Heart left ventricle (tissue), 16 donors: ENCODE measurements at places on chromosomes 2 and 18. TPM values are rescaled to one million over a fixed set of nuclear protein-coding genes. Genes with fewer than 3 reads are reported as not detected.

DNA sequence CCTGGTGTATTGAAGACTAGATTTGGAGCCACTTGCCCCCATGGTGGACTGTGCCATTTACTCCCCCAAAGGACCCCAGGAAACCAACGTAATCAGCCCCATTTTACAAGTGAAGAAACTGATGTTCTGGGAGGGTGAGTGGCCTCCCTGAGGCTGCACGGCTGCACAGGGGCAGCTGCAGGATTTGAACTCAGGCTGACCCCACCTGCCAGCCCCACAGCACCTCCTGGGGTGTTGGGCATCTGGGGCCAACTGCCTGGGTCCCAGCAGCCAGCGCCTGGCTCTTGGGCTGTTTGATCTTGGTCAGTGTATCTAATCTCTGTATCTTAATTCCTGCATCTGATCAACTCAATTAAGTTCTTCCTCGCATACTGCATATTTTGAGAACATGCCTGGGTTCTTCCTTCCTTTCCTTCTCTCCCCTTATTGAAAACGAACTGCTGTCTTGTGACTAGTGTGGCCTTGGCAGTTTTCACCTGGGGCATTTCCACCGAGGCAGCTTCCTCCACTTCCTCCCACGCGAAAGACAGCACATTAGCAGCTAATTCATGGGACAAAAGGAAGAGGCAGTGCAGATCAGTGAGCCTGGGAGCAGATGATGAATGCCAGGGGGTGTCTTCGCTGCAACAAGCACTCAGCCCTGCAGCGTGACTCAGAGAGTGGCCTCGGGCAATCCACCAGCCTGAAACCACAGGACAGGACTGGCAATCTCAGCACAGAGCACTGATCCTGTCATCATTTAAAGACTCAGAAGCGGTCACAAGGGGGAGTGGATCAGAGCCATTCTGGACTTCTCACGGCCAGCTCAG lies 184.1 kb upstream of the RAB12 start:
- H3K27me3 ChIP-seq, result no peaks in the 10 kb centered on the region
- no peak overlapping the region for H3K27ac ChIP-seq
- H3K36me3 ChIP-seq, result no peaks in the 10 kb centered on the region
- no peak overlapping the region for H3K4me3 ChIP-seq

GRCh38 chr2:105395691-105396090 lies 3.2 kb downstream of the FHL2 start:
- DNase-seq, result no peak
- H3K4me1 ChIP-seq, result peaks cover 35% of the 10 kb centered on the region
- no peak overlapping the region for H3K4me3 ChIP-seq

DNA sequence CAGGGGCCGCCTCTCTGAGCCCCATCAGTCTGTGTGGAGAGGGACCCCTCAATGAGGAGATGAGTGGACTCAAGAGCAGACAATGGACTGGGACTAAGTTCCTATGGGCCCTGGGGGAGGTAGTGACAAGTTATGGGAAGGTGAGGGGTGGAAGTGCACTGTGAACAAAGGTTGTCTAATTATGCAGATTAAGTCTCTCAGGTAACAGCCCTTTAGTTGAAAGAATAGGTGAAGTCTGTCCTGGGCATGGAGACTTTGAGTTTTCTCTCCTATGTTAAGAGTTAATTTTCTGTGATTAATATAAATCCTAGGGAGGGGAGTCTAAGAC lies 243.8 kb downstream of the FAM210A start:
- H3K27ac ChIP-seq, result no peak overlapping the region
- H3K36me3 ChIP-seq, result no peaks in the 10 kb centered on the region
- H3K4me3 ChIP-seq, result no peak overlapping the region
- H3K27me3 ChIP-seq, result no peaks in the 10 kb centered on the region
- no peak for DNase-seq
- H3K4me1 ChIP-seq, result peaks cover 5% of the 10 kb centered on the region

DNA sequence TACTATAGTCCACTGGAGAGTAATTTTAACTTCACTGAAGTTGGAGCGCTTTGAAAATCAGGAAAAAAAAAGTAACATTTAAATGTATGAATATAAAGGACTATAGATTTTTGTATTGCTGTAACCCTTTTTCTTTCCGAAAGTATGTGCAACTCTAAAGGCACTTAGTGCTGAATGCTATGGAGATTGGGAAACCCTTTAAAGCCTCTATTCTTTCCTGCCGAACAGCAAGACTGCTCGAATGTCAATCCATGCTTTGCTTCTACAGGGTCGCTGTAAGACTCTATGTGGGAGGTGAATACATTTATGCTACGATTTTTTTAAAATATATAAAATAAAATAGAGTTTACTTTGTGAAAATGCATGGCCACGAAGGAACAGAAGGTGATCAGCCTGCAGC lies 825 bp downstream of the GRB14 start:
- peak overlapping the region; percentile 79 for H3K27ac ChIP-seq
- no peaks in the 10 kb centered on the region for H3K36me3 ChIP-seq
- H3K4me1 ChIP-seq, result peaks cover 11% of the 10 kb centered on the region
- H3K27me3 ChIP-seq, result no peaks in the 10 kb centered on the region
- DNase-seq, result no peak
- H3K4me3 ChIP-seq, result peak overlapping the region; percentile 69

DNA sequence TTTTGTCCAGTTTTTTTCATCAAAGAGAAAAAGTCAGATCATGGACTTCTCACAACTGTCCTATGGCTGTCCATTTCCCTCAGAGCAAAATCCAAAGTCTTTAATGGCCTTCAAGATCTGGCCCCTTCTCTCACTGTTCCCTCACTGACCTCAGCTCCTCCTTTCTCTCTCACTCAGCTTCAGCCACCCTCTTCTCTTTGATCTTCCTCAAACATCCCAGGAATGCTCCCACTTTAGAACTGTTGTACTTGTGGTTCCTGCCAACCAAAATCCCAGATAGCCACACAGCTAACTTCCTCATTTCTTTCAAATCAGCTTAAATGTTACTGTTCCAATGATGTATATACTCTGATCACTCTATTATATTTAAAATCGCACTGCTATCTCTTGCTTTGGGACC lies 82.9 kb downstream of the NUP35 start:
- no peak for DNase-seq
- H3K27ac ChIP-seq, result no peak overlapping the region
- no peaks in the 10 kb centered on the region for H3K4me1 ChIP-seq
- no peaks in the 10 kb centered on the region for H3K36me3 ChIP-seq
- no peaks in the 10 kb centered on the region for H3K27me3 ChIP-seq

CIB4 gene
- not detected for polyA plus RNA-seq

- no peak overlapping the region for H3K4me3 ChIP-seq
- no peak overlapping the region for H3K27ac ChIP-seq
- no peak for DNase-seq
- no peaks in the 10 kb centered on the region for H3K4me1 ChIP-seq
- H3K27me3 ChIP-seq, result no peaks in the 10 kb centered on the region
These were observed 228.7 kb downstream of the FSIP2 start for GRCh38 chr2:185967335-185967734.

DNA sequence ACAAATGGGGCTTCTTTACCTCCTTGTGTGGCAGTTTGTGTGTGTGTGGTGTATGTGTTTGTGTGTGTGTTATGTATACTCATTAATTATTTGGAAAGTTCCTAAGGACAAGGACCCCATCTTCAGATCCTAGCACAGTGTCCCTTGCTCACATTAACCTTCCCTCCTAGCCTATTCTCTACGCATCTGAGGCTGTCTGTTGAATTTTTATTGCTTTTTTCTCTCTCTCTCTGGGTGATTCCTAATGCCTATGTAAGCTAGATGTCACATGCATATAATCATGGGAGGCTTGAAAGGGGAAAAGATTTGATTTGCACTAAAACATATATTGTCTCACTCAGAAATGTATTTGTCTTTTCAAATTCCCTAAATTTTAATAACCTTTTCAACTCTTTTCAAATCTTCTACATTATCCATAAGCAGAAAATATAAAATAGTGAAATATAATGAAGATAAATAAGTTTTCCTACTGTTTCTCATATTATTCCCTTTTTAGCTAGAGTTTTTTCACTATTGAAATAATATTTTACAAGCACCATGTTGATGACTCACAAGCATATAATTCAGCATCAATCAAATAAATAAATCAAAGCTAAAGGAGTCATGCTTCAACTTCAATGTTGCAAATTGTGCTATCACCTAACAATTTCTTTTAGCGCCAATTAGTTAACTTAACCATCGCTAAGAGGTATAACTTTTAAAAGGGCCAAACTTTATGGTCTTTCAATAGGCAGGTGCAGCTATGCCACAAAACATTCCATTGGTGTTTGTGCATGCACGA lies 199.0 kb upstream of the ERBB4 start:
- no peaks in the 10 kb centered on the region for H3K36me3 ChIP-seq
- no peak for DNase-seq
- H3K4me1 ChIP-seq, result no peaks in the 10 kb centered on the region
- H3K27ac ChIP-seq, result no peak overlapping the region

AAK1 gene
- 34.4 TPM for polyA plus RNA-seq

GRCh38 chr18:27054926-27055325 lies 130.2 kb downstream of the CHST9 start:
- H3K4me1 ChIP-seq, result no peaks in the 10 kb centered on the region
- no peaks in the 10 kb centered on the region for H3K36me3 ChIP-seq
- no peak overlapping the region for H3K4me3 ChIP-seq
- H3K27me3 ChIP-seq, result no peaks in the 10 kb centered on the region

DNA sequence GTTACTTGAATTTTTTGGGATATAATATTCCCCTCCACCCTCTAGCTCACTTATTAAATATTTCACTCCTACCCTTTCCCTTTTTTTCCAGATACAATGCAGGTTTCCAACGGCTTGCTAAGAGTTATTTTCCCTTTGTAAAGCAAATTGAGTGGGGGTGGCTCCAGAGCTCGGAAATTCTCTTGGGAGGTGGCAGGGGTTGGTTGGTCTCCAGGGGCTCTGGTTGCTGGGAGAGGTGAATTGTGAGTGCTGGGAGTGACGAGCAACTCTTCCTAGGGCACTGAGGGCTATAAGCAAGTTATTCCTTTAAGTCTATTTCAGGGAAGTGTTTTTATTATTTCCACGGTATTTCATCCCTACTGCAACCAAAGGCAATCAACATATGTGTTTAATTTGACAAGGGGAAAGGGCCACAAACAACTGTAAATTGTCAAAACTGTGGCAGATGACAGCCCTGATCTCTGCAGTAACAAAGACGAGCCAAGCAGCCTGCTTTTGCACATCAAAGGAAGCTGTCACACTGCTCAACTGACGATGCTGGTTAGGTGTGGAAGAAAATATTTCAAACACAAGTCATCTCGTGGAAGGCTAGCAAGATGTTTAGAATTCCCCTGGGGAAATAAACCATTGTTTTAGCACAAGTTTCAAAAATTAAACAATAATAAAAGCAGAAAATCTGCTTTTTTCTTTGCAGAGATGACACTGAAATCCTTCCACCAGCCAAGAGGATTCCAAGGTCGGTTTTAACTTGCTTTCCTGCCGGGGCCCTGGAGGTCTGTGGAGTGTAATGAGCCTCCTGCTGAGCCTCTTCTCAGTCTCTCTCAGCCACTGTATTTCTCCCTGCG lies 34.8 kb upstream of the ASXL2 start:
- no peaks in the 10 kb centered on the region for H3K27me3 ChIP-seq
- no peaks in the 10 kb centered on the region for H3K36me3 ChIP-seq
- no peaks in the 10 kb centered on the region for H3K4me1 ChIP-seq
- H3K27ac ChIP-seq, result no peak overlapping the region

DNA sequence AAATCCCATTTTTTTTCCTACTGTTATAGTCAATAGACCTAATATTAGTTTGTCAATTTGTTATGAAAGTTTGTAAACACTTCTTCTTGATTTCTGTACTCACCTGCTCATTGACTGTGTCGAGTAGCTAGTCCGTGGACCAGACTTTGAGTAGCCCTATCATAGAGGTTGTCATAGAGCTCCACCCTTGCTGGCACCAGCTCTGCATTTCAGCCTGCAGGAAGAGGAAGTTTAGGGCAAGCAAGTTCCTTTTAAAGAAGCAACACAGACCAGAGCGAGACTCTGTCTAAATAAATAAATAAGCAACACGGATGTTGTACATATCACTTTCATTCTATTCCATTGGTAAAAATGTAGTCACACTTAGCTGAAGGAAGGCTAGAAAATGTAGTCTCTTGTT lies 74.0 kb downstream of the MCFD2 start:
- no peak for DNase-seq
- no peaks in the 10 kb centered on the region for H3K27me3 ChIP-seq
- no peaks in the 10 kb centered on the region for H3K36me3 ChIP-seq
- no peak overlapping the region for H3K4me3 ChIP-seq
- peaks cover 13% of the 10 kb centered on the region for H3K4me1 ChIP-seq

DNA sequence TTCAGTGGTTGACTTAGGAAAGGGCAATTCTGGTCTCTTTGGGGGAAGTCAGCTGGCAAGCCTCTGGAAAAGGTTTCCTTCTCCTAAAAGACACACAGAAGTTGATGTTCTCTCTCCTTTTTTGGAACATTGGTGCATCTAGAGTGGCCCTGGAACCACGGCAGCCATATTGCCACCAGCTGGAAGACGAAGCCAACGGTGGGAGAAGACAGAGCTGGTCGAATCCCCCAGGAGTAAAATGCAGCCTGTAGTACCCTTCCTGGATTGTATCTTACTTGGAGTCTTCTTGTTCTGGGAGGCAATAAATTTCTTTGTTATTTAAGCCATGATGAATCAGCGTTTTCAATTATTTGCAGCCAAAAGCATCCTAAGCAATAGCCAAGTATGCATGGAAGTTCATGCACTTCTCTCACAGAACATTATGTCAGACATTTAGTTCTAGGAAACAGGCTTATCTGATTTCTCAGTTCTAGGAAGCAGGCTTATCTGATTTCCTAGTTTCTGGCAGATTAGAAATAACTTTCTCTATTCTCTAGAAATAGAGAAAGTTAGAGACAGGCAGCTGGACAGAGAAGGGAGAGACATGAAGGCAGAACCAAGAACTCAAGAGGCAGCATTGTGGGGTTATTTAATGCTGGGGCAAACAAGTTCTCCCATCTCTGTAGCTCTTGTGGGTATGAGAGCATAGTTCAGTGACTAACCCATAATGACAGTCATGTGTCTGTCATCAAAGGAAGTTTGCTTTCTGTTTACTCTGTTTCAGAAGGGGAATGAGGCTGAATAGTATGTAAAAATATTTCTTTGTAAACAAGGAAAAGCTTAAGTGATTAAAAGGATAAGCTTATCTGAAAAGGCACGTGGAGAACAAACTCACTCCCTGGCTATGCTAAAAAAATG lies 40.5 kb upstream of the NABP1 start:
- no peak overlapping the region for H3K27ac ChIP-seq
- no peaks in the 10 kb centered on the region for H3K36me3 ChIP-seq
- peaks cover 34% of the 10 kb centered on the region for H3K4me1 ChIP-seq
- H3K4me3 ChIP-seq, result no peak overlapping the region

ASB18 gene
- 6.2 TPM for polyA plus RNA-seq

DSG1 gene
- polyA plus RNA-seq, result not detected

RAD51AP2 gene
- not detected for polyA plus RNA-seq

DNA sequence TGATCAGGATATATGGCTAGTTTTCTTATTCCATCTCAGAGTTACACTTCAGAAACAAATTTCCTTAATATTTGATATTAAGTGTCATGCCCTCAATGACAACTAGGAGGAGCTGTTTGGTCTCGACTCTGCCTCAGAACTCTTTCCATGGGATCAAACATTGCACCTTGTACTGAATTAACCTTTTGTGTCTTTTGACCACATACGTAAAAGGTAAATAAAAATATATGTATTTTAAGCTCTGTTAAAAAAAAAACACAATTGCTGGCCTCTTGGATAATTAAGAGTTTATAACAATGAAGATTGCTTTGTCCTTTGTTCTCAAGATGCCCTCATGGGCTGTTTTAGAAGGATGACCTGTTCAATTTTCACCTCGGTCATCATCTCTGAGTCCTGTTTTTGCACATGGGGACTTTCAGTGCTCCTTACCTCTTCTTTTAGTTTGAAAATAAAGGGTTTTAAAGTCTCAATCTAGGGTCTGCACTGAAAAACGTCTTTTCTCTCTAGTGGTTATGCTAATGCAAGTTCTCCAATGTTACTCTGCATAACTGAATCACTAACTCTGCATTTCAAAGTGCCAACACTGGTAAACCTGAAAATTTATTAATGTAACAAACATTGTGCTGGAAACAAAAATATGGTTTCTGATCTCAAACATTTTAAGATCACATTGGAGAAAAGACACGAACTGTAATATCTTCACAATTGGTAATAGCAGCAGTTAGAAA lies 18.8 kb upstream of the FN1 start:
- no peak overlapping the region for H3K27ac ChIP-seq
- no peaks in the 10 kb centered on the region for H3K36me3 ChIP-seq
